ENCODE measurements at places on chromosomes 2 and 18.

- no peak for DNase-seq
These were observed 72.4 kb downstream of the ALPK2 start for GRCh38 chr18:58556331-58557007.

DNA sequence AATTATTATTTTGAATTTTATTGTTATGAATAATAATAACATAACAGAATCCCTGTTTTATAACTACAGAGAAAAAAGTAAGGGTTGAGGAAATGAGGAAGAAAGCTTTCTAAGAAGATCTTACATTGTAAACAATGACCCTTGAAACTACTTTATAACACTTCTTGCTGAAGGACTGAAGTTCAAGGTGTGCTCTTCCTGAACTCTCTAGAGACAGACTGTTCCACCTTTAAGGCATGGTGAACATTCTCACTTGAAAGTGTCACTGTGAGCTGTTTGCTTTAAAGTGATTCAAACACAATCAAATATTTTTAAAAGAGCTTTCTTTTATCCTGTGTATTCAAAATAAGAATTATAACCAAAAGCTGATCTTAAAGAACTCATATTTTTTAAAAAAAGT is 131.5 kb downstream of the DNAH7 start:
- no peak for DNase-seq

DNA sequence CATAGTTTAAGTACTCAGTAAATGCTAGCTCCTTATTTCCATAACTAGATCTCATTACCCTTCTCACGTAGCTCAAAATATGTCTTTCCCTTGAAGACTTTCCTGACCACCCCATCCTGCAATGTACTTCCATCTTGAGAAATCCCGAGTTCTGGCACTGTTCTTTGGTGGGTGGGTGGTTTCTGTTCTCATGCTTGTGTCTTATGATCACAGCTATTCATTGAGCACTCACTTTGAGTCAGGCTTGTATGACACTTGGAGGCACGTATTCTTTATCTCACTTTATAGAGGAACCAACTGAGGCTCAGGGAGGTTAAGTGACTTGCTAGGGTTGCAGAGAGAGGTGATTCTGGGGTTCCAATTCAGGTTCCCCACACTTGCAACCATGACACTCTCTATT is 9.0 kb upstream of the CLIP4 start:
- no peak for DNase-seq

DNA sequence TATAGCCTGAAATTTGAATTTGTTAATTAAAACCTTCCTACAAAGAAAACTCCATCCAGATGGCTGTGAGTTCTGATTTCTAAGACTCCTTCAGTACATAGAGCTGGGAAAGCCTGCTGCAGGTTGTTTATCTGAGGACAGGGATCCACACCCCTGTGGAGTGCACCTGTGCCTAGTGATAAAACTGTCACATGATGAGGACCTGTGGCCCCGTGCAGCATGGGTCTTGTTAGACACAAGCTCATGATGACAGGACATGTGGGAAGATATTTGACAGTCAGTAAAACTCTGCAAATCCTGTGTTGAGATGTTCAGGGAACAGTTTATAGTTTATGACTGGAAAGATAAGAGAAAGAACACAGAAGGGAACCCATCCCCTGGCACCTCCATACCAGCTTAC is 133.2 kb upstream of the TMEM18 start:
- no peak for DNase-seq

GRCh38 chr2:26164641-26165211 is 8.2 kb upstream of the GAREM2 start:
- DNase-seq = no peak

- no peak for DNase-seq
These were observed 209.3 kb upstream of the SOX11 start for GRCh38 chr2:5482929-5483331.

DNA sequence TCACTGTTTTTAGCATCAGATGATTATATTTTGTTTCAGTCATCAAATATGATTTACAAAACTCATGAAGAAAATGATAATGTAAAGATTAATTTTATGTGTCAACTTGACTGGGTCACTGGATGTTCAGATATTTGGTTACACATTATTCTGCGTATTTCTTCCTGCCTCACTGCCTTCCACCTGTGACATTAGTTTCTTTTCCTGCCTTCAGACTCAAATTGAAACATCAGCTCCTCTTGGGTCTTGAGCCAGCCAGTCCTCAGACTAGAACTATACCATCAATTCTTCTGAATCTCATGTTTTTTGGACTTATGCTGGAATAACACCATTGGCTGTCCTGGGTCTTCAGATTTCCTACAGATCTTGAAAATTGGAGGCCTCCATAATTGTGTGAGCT is 96.7 kb downstream of the ZNF385B start:
- no peak for DNase-seq

DNA sequence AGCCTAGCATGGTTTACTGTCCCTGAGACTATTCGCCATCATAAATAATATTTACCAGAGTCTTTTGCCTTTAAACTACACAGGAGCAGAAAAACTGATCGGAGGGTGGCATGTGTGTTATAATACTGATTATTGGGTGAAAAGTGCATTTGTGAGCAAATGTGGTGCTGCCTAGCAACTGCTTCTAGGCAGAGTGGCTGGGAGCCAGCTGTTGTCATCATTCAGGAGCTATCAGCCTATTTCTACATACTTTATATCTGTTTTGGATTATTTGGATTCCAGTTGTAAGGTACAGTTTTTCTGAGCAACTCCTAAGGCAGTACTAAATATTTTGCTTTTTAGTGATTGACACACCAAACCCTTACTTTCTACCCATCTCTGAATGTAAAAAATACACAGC is 75.0 kb upstream of the MSTN start:
- DNase-seq = no peak

GRCh38 chr2:242053921-242054320 is 184.4 kb downstream of the RTP5 start:
- no peak for DNase-seq

DNA sequence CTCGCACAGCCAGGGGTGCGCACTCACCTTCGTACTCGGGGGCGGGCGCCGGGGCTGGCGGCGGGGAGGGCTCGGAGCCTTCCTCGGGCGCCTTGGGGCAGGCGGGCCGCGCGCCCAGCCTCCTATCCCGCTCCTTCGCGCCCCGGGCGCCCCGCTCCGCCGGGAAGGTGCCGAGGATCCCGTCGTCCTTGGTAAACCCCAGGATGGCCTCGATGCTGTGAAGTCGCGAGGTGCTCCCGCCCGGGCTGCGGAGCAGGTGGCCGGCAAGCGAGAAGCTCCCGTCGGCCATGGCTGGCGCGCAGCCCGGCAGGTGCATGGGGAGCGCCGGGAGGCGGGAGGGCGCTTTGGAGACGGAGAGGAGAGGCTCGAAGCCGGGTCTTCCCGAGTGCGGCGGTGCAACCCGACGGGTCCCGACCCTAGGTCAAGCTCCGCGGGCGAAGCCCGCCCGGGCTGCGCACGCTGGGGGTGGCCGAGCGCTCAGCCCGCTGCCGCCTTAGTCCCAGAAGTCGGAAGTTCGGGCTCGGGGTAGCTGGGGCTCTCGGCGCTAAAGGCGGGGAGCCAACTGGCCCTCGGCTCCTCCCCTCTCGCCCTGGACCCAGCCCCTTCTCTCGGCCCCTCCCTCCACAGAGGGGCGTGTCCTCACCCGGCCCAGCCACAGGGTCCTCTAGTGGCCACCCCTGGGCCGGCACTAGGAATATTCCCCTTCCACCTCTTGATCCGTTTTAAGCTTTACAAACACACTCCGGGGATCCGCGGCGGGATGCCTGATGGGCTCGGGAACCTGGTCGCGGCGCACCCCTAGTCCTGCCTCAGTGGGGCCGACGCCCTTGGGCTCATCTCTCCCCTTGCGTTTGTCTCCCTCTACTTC is at the start of gene RAX:
TSS of gene RAX (minus strand) at position 564 of the 868 bp plus-strand sequence. CDS start at position 316, 248 bp downstream.
- DNase-seq = no peak

DNA sequence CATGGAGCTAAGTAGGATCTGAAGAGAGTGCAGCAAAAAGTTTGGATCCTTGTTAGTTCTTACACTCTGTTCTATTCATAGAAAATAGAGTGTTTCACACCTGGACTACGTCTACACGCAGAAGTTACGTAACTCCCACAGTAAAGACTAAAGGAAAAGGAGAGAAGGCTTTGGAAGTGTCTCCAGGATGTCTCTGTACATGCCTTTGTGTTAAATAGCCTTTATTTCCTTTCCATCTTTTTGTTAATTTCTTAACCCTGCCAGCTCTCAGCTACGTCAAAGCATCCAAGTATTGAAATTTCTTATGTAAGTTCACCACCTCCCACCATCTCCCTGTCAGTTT is 8.4 kb downstream of the DTNB start:
- DNase-seq = no peak

DNA sequence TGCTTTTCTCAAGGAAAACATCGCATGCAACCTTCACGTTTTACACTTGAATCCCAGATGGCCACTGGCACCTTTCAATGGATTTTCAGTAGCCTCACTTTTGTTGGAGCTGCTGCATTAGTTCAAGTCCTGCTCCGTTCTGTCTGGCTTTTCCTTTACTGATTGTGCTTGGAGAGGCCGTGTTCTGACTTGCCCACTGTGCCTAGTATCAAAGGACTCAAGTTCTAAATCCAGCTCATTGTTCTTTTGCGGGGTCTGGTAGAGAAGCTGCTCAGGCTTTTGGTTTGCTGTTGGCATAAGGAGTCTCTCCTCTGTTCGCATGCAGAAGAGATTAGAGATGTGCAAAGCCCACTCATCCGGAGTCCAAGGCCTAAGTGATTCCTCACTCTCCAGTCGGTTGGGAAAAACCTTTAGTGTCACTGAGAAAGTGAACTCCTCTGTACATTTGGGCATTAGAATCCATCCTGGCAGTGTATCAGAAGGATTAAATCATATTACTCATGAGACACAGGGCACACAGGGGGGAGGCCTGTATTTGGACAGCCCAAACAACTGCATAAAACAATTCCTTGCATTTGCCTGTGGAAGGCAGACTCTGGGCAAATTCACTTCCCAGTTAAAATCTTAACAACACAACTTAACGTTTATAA is 69.7 kb downstream of the NCK2 start:
- DNase-seq = no peak

- no peak for DNase-seq
These were observed 48.9 kb downstream of the TSN start for GRCh38 chr2:121804340-121804739.

- DNase-seq = no peak
These were observed 686.8 kb upstream of the DDX18 start for GRCh38 chr2:117127680-117128079.

DNA sequence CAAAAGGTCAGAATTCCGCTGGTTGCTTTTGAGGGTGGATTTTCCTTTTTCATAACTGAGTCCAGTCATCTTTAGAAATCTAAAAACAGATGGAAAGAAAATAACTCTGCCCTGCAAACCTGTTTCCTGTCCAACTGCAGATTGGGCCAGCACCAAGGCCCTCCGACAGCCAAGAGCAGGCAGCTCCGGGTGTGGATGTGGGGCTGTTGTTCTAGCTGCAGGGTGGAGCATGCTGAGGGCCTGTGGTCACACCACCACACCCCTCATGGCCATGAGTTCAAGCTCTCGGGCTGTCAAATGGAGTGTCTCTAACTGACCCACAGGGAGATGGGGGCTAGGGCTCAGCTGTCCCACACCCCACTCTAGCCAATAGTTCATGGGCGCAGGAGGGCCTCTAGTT is 69.3 kb upstream of the BZW1 start:
- DNase-seq = no peak

GRCh38 chr2:96083064-96083939 is 33.1 kb downstream of the ADRA2B start:
- no peak for DNase-seq

DNA sequence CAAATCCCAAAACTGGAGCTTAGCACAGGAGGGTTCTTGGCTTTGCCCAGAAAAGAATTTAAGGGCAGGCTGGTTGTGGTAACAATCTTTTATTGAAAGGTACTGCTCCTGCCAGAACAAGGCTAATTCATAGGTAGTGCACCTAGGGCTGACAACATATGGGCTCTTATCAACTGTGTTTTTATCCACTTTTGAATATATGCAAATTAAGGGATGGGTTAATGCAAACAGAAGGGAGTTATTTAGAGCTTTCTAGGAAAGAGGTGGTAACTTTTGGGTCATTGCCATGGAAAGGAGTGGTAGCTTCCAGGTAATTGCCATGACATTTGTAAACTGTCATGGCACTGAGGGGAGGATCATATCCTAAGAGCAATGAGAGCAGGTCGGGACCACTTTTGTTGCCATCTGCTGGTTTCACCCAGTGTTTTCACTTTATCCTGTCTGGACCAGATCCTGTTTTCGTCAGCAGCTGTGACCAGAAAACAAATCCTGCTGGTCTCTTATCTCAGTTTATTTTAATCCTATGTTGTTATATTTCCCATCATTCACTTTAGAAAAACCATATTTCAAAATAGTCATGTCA is 981 bp downstream of the C2orf66 start:
- DNase-seq = no peak

- no peak for DNase-seq
These were observed 158.4 kb downstream of the MAP2 start for GRCh38 chr2:209582281-209582680.

- no peak for DNase-seq
These were observed 243.8 kb upstream of the LRATD1 start for GRCh38 chr2:14388724-14389123.

- no peak for DNase-seq
These were observed 126.2 kb upstream of the EML6 start for GRCh38 chr2:54597153-54597848.

- DNase-seq = no peak
These were observed 5.1 kb upstream of the SDC1 start for GRCh38 chr2:20230114-20230425.

DNA sequence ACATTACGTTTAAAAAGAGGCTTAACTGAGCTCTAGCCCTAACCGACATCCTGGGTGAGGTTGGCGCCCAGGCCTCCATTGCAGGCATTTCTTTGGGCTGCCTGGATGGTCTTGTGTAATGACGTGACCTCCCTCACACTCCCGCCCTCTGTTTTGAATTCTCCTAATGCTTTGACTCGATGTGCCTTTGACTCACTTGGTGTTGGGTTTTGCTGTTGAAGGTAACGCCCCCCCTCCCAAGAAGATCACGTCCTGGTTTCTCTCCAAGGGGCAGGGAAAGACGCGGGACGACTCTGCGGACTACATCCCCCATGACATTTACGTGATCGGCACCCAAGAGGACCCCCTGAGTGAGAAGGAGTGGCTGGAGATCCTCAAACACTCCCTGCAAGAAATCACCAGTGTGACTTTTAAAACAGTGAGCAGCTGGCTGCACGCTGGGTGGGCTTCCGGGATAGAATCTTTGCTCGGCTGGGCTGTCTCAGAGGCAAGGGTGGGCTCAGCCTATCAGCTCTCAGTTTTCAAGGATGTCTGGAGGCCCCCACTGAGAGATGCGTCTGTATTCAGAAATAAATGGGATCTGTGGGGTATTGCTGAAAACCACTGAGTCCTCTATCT is 87.9 kb upstream of the ATG16L1 start:
- no peak for DNase-seq

- no peak for DNase-seq
These were observed 148.0 kb downstream of the FAM210A start for GRCh38 chr18:13578400-13578799.

GRCh38 chr2:40127146-40127545 is 324.7 kb downstream of the SLC8A1 start:
- no peak for DNase-seq

DNA sequence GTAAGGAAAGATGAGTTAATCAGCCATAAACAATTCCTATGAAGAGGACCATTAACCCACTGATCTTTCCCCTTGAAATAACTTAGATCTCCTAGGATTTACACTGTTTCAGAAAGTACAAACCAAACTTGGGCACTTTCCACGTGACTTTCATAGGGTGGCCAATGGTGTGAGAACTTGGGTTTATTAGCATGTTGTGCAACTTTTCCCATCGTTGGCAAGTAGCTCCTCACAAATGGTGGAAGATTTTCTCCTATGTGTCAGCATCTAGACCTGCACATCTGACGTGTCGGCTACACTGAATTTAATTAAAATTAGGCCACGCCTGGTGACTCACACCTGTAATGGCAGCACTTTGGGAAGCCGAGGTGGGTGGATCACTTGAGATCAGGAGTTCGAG is 116.3 kb downstream of the GALNT1 start:
- DNase-seq = no peak
